ENCODE measurements at places on chromosomes 3 and 15.

GRCh38 chr3:187831125-187832051, 86.1 kb upstream of the BCL6 start:
- no peak for DNase-seq

DNA sequence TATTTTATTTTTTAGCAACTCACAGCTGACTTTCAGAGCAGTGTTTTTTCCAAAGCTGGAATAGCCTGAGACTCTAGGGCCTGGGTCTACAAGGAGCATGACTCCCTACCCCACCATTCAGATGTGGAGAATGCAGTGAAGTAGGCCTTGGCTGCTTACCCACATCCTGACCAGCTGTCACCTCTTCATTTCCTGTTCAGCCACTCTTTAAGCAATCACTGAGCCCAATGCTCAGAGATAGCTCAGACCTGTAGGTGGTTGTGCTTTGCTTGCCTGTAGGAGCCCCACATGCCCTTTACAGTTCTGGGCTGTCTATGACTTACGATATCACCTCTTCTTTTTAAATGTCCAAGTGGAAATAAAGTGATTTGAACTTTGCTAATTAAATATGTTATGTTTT, 148.1 kb downstream of the NEK11 start:
- DNase-seq: no peak

- DNase-seq: no peak
These were observed 27.6 kb upstream of the LIMD1 start for GRCh38 chr3:45566951-45567411.

- DNase-seq: no peak
These were observed 88.9 kb upstream of the OSBPL11 start for GRCh38 chr3:125684199-125684598.
